Iris pigment epithelial cell (primary cell): ENCODE measurements at places on chromosomes 16 and 17.
A peak's percentile ranks its signal among the peaks of the same experiment; 100 is the strongest.

GRCh38 chr16:79673635-79674034 lies 73.1 kb upstream of the MAF start:
- no peak for DNase-seq

DNA sequence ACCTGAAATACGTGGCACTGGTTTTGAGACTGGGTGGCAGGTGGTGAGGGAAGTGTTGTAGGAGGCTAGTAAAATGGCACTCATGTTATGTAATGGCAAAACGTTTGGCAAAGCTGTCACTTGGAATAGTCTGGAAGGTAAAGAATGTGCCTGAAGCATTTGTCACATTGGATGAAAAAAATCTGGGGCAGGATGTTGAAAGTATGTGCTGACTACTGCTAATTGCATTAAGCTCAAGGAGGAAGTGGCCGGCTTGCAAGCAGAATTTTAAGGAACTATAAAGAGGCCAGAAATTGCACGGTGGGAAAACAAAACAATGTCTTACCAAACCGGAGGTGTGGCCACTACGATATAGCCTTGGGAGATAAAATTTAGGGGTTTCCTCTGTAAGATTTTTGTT lies 26.6 kb upstream of the NLRP1 start:
- no peak for DNase-seq

DNA sequence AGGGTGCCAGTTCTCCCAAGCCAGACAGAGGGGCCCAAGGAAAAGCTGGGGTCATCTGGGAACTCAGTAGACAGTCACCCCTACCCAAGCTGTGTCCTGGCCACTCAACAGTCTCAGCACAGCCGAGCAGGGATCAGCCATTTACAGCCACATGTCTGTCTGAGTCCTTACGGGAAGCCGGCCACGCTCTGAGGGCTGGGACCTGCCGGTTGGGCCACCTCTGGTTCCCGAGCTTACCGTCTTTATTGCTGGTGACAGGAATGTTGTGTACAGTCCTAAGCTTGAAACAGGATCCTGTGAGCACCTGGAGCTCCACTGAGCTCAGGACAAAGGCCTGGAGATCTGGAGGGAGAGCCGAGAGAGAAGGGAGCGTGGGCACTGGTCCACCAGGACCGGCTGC lies 59.8 kb downstream of the TIMM22 start:
- DNase-seq, result no peak

DNA sequence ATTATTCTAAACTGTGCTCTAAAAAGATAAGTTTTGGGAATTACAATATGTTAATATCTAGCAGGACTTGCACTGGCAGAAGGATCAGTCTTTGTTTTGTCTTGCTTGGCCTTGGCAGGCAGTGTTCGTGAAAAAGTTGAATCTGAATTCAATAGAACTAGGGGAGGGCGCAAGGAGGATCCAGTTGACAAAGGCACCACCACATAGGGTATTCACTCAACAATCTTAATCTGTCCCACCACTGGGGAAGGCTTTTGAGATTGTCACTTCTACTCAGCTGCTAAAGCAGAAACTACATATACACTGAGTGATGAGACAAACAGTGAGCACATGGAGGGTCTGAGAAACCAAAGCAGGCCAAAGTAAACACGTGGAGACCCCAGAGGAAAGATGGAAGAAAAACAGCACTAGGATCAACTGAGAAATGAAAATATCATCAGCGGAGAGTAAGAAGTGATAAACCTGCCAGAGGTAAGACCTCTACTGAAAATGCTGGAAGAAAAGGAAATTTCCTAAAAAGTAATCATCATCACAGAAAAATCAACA lies 2.4 kb downstream of the AMFR start:
- DNase-seq, result no peak

- DNase-seq, result peak; percentile 82
Observed at GRCh38 chr17:31533546-31534155, 142.2 kb downstream of the RAB11FIP4 start.

DNA sequence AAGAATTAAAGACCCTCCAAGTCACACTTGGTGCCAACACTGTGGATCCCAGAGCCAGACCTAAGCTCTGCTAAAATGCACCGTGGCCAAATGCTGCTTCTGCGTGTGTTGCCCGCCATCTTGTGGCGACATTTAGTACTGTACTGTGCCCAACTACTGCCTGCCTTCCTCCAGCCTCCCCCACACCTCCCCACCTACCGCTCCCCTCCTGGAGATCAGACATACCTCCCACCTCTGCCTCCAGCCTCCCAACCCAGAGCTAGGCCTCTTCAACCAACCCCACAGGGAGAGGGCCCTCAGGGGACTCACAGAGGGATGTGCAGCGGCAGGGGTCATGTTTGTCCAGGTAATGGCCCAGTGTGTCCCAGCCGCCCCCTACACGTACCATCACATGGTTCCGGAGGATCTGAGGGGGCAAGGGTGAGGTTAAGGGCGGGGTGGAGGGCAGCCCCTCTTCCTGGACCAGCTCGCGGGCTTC lies 5.5 kb downstream of the GAS2L2 start:
- peak; percentile 71 for DNase-seq

DNA sequence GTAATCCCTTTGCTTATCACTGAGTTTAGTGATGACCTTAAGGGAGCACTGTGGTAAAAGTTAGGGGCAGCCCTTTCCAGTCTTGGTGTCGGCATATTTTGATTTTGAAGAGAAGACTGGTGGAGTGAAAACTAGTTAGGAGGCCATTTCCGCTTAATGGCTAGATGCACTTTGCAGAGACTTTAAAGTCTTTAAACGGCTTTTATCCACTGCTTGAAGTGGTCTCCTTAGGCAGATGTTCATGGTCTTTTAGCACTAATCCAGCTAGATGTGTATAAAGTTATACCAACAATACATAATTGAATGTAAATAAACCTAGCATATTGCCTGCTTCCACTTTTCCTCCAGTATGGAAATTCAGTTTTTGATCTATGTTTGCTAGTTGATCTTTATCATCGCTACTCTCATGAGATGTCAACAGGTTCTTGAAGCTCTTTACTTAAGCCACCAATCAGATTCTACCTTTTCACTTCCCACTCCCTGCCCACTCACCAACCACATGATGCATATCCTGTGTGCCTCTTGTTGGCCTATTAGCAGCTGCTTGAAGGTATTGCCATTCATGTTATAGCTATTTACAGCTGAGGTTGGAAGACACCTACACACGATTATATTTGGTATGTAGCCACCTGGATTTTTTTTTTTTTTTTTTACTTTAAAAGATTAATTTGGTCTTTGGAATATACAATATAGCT lies 132.0 kb downstream of the NLK start:
- DNase-seq, result no peak

DNA sequence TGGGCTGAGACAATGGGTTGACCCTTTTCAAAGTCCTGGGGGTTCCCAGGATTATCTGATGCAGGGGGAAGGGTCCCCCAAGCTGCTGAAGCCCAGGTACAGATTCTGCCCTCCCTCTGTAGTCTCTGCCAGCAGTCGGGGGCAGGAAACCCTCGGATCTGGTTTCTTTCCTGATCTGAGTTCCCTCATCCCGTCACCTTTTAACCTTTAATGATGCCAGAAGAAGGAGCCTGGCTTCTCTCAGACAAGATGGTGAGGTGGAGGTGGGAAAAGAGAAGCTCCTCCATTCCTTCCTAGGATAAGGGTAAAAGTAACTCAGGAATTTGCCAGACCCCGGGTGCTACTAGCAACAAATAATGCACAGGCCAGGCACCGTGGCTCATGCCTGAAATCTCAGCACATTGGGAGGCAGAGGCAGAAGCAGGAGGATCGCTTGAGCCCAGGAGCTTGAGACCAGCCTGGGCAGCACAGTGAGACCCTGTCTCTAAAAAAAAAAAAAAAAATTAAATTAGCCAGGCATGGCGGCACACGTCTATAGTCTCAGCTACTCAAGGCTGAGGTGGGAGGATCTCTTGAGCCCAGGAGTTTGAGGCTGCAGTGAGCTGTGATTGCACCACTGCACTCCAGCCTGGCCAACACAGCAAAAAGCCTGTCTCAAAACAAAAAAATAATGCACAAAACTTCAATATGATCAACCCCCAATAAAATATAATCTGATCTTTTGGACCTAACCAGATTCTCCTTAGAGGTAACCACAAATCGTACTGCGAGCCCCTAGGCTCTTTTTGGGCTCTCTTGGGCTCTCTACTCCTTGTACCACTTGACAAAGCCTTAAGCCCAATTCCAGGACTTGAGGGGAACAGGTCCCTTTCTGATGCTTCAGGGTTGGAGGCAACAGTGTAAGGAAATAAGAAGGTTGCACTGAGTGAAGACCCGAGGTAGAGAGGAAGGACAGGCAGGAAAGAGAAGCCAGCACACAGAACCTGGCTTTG lies 5.7 kb downstream of the CDC42EP4 start:
- no peak for DNase-seq

- DNase-seq, result peak; percentile 66
Observed at GRCh38 chr16:11871193-11871592, 19.9 kb upstream of the RSL1D1 start.

DNA sequence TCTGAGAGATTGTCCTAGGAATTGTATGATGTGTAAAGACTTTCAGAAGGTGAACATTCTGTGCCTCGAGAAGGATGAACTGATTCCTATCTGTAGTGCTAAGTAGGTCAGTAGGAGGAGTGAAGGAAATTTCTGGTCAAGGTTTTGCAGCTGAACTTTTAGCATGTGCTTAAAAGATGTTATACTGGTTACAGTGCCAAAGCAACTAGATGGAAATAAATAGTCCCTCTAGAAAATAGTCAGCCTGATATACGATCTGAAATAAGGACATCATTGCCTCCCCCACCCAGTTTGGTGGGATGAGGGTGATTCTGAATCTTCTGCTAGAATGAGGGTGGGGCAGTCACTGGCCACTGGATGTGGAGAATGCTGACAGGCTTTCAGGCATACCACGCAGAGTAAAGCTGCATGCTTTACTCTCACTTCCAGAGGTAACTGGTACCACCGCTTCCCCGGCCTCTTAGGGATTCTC lies 57.2 kb upstream of the VPS4A start:
- DNase-seq, result peak; percentile 83

GRCh38 chr16:27107185-27107592 lies 40.5 kb downstream of the C16orf82 start:
- no peak for DNase-seq

GRCh38 chr17:76688165-76688622 lies 22.6 kb downstream of the MXRA7 start:
- DNase-seq, result no peak

GRCh38 chr17:58699771-58700170 lies 7.4 kb downstream of the RAD51C start:
- DNase-seq, result no peak

- peak; percentile 57 for DNase-seq
Observed at GRCh38 chr17:9672266-9672665, 26.9 kb downstream of the USP43 start.

DNA sequence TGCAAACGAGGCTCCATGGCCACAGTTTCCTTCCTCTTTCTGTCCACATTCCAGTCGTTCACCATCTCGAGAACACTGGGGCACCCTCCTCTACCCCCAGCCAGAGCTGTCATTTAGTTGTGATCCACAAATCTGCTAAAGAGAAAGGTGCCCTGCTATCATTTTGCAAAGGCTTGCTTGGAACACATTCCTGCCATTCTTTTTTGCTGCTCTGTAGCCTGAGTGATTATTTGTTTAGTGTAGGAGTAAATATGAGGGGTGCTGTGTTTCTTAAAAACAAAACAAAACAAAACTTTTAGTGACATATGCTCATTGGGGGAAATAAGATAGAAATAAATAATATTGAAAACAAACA lies 166.7 kb downstream of the PRKCA start:
- DNase-seq, result no peak

- peak; percentile 64 for DNase-seq
Observed at GRCh38 chr17:8060274-8060673, 21.4 kb downstream of the ALOX15B start.

DNA sequence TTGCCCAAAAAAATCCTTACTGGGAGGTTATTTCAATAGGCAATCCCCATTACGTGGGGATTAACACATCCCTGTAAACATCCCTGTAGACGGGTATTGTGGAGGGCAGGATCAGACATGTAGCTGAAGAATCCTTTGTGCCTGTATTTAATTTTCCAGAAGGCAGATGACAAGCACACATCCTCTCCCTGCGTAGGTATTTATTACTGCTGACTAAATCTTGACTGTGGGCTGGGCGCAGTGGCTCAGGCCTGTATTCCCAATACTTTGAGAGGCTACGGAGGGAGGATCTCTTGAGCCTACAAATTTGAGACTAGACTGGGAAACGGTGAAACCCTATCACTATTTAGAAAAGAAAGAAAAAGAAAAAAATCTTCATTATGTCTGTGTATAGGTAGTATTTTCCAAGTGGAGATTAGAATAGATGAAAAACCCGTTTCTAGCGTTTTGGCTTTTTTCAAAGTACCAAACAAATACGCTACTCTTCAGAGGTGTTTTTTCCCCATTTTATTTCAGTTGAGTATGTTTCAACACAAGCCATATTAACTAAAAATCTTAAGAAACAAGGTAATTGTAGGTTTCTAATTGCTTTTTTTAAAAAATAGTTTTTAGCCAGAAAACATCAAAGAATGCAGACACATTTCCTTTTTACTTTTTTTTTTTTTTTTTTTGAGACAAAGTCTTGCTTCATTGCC lies 1.5 kb upstream of the MARF1 start:
- peak; percentile 38 for DNase-seq

DNA sequence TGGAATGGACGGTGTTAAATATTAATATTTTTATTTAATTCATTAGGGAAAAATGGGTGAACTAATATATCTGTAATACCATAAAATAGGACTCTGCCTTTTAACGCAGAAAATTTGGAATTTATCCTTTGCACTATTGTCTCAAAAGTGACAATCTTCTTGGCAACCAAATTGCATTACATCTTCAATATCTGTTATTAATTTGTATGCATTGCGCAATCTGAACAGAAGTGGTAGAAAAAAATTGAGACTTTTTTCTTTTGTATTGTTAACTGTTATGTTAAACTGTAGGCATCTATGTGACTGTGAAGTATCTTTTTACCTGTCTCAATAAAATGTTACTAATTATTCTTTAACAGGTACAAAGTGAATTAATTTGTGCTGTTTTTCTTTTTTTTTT lies 55.6 kb downstream of the PPM1E start:
- DNase-seq, result no peak

- no peak for DNase-seq
Observed at GRCh38 chr16:50683689-50684374, 2.7 kb upstream of the SNX20 start.

- no peak for DNase-seq
Observed at GRCh38 chr16:19871721-19872120, 12.9 kb downstream of the GPRC5B start.

DNA sequence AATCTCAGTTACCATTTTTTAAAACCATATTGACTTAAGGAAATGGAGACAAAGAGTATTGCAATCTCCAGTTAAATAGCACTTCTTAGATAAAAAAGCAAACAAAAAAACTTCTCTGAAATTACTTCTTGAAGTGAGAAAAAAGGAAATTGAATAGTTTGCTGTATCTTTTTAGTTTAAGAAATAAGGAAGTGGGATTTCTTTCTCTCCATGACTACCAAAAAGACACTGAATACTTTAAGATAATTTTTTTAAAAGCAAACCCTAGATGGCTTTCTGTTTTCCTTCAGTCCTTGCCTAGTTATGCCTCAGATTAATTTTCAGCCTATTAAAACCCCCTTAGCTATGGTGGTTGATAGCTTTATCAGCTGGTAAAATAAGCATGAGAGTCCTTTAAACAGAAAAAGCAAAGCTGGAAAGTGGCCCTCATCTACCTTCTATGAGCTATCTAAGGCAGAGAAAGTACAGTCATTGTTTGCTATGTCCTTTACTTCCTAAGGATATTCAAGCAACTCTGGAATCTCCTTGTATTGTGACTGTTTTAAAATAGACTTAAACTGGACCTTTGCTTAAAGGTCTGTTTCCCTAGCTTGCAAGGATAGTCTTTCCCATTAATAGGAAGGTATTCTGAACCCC lies 28.6 kb downstream of the TPPP3 start:
- DNase-seq, result no peak
